Hematopoietic multipotent progenitor cell treated with erythropoietin and hydrocortisone succinate and interleukin-3 and kit ligand, for 17 days (in vitro differentiated cells): ENCODE measurements at places on chromosomes 7 and 10.
A peak's percentile ranks its signal among the peaks of the same experiment; 100 is the strongest.

DNA sequence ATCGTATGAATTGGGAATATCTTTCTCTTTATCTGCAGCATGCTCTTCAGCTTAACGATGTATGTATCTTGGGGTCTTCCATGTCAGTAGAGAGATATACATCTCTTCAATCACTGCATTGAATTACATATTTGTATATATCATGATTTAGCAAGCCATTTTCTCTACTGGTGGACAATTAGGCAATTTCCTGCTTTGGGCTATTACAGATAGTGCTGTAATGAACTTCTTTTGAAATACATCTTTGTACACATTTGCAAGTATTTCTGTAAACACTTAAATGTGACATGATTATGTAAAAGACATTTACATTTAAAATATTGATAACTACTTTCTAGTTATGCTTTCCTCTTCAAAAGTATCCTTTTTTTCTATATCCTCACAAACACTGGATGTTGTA is 199.0 kb downstream of the PPP1R9A start:
- DNase-seq = no peak

- peak; percentile 82 for DNase-seq
Measured at GRCh38 chr10:124641282-124642087, 102.7 kb downstream of the FAM53B start.

GRCh38 chr7:106050002-106050745 is 61.9 kb downstream of the SYPL1 start:
- no peak for DNase-seq

DNA sequence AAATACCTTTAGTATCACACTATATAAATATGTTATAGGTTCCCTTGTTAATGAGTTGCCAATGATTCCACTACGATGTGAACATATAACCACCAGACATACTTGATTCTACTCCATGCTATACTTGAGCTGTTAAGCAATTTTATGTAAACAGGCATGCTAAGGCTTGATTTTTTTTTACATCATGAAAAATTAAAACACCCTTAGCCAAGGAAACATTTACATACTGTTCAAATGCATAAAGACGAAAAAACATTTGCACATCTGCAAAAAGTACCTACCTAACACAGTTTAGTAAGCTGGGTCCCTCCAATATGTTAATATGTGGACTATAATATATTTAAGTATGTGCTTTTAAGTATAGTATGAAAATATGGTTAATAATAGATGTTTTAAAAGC is 9.0 kb upstream of the CABCOCO1 start:
- DNase-seq = no peak
